ENCODE measurements at places on chromosomes 4 and X.
A peak's percentile ranks its signal among the peaks of the same experiment; 100 is the strongest.

DNA sequence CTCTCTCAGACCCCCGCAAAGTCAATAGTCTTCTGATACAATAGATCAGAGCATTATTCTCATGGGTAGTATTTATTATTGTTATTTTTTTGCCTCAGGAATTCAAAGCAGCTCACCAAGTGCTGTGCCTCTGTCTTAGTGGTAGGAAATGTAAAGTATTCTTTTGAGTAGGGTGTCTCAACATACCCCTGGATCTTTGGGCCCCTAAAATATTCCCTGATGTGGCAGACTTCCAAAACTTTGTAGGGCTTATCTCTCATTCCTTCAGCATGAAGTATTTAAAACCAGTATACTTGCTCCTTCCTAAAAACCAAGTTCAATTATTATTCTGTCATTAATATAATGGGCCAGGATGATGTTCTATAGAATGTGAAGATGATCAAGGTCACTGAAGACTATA is 115.3 kb upstream of the ZNF827 start:
- DNase-seq = no peak

DNA sequence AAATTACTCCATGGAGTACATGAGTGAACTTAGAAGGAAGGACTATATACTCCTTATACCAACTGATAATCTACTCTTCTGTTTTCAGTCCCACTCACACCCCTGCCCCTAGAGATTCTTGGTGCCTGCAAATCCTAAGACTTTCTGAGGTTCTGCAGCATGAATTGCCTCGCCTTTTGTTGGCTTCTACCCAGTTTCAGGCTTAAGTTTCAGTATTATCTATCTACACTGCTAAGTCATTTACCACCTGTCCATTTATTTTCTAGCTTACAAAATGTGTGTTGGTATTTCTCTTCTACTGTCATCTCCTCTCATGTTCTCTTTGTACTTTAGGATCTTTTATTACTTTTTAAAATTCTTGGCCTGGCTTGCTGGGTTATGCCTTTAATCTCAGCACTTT is 94.4 kb upstream of the AMOT start:
- DNase-seq = no peak

- peak; percentile 72 for DNase-seq
These were observed 44.6 kb downstream of the FGFBP1 start for GRCh38 chr4:15893962-15894361.

DNA sequence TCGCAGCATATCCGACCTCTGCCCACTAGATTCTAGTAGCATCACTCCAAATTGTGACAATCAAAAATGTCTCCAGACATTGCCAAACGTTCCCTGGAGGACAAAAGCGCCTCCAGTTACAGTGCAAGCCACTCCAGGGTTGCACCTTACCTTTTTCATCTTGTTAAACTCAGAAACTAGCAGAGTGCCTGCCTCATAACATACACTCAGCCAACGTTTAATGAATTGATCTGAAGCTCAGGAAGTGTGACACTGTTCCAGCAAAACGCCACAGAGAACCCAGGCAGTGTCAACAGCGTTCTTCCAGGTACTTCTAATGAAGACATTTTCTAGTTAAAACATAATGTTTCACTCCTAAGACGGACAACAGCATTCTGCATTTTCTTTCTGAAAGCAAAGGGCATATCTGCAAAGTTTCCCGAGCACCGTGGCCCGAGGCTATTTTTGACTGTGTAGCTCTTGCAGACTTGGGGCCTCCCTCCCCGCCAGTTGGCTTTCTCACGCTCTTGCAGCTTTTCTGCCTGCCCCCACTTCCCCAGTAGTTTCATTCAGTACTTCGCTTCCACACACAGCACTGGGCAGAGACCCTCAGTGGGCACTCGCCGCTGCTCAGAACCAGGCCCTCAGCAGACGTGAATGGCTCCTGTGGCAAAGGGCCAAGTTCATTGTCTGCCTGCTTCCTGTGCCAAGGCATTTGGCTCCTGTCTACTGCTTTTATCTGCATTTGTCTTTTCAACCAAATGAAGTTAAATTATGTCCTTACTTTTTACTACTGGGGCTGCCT is 133.4 kb upstream of the TTC29 start:
- no peak for DNase-seq

GRCh38 chr4:158714937-158715336 is 8.3 kb downstream of the PPID start:
- no peak for DNase-seq

GRCh38 chr4:52780206-52780605 is 29.0 kb upstream of the ERVMER34-1 start:
- DNase-seq = no peak

- DNase-seq = no peak
These were observed 125.1 kb downstream of the FGF16 start for GRCh38 chrX:77572322-77572721.

- DNase-seq = no peak
These were observed 76.9 kb downstream of the RRAGB start for GRCh38 chrX:55794405-55794804.

DNA sequence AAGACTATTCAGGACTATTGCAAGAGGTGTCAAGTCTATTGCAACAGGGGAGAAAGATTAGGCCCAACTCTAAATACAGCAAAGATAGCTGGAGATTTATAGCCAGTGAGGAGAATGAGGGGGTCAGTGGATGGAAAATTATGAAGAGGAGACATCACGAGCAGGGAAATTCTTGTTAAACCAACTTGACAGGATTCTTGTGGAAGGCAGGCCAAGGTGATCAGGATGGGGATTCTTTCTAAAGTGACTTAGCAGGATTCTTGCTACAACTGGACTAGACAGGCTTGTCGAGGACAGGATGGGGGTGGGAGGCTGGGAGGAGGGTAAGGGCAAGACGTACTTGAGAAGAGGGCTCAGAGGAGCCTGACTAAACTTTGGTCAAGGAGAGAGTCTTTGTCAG is 89.0 kb downstream of the PHEX start:
- DNase-seq = no peak

- no peak for DNase-seq
These were observed 14.4 kb downstream of the HTT-AS start for GRCh38 chr4:3059943-3060342.

- no peak for DNase-seq
These were observed 34.4 kb downstream of the ARHGEF38 start for GRCh38 chr4:105586638-105587328.

GRCh38 chr4:48620831-48621230 is 130.8 kb downstream of the ZAR1 start:
- DNase-seq = no peak

- no peak for DNase-seq
These were observed 225.8 kb upstream of the TRAM1L1 start for GRCh38 chr4:117311215-117311614.

DNA sequence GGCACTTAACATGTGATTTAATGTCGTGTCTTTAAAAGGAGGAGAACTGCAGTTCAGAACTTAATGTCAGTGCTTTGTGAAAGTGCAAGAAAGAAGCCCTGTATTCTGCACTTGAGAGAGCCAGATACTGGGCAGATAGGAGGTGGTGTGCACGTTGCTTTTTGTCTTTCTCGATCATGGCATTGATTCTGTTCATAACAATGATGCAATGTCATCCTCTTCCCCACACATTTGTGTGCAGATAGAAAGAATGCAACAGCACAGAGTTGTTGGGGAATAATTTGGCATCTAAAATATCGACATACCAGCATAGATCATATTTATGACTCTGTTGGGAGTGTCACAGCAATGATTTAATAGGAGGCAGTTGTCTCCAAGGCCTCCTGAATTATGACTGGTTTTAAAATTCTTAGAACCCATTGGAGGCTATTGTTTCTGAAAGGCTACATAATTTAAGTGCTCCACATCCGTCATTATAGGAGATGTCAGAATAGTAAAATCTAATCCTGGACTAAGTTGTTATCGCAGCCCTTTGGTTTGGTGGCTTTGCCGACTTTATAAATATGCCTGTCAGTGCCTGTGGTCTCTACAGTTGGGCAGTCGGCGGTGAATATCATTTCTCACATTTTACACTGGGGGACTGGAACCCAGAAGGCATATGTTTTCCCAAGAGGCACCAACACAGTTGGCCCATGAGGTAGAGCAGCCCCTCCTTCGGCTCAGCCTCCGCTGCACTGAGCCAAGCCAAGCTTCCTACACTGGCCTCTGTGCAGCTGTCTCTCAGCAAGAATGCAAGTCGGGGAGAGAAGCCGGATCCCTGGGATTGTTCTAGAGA is 124.9 kb downstream of the PTTG2 start:
- DNase-seq = no peak

All from amniotic stem cell (primary cell).